ENCODE measurements at places on chromosomes 7 and 10.

GRCh38 chr7:43749383-43749940 is 9.0 kb upstream of the BLVRA start:
- no peak for DNase-seq

DNA sequence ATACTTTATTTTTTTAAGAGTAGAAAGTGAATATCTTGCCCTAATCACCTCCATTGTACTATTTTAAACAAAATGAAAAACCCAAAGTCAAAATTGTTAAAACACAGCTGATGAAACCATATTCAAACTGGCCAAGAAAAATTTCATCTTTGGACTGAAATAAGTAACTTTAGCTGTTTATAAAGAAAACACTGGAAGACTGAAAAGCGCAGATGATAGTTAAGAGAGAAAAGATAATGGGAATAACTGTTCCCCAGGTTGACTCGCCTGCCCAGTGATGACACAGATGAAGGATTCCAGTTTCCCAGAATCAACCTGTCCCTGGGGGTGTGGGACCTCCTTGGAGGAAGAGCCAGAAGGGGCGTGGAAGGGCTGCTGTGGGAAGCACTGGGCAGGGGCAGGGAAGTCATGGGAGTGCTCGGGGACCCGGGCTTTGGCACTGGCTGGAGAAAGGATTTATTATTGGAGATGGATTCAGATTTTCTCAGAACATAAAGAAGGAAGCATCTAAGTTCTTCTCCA is 43.1 kb downstream of the DENND2A start:
- DNase-seq, result no peak

DNA sequence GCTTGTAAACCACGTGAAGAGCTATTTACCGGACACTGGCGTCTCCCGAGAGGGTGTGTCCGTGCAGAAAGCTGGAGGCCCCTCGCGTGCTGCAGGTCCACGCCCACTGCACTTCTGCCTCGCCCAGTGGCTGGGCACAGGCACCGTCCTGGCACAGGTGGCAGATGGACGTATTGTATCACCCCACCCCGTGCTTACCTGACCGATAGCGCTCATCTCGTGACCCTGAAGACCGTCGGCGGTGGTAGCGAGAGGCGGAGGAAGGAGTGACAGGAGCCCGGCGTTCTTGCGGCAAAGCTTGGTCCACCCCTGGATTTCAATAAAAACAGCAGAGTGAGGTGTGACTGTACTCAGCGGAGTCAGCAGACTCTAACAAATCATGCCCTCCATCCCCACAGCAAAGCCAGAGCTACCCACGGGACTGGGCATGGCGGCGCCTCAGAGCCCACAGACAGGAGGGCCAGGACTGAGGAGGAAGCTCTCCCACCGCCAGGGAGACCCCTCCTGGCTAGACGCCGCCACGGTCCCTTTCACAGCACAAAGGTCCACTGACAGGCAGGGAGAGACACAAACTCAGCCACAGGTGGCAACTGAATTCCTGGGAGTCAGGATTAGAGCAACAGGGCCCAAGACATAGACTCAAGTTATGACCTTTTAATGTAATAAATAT is 217.1 kb downstream of the DIP2C start:
- no peak for DNase-seq

- peak; percentile 52 for DNase-seq
These were observed 54.7 kb upstream of the AFAP1L2 start for GRCh38 chr10:114458955-114459354.

DNA sequence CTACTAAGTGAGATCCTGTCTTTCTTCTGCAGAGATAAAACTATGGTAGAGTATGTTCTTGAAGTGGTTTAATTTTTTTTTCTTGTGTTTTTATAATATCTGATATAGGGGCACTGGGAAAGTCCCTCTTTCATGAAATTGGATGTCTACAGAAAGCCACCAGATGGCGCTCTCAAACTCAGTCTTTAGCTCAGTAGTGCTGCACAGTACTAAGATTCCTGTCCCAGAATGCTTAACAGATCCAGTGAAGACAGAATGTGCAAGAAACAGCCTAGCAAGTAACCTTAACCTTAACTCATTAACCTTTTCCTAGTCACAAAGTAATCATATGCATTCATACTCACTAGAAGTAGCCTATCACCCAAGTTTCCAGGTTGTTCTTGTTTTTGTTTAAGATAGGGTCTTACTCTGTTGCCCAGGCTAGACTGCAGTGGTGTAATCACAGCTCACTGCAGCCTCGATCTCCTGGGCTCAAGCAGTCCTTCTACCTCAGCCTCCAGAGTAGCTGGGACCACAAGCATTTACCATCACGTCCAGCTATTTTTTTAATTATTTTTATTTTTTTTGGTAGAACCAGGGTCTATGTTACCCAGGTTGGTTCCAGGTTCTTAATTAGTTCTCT is 56.7 kb downstream of the IDE start:
- DNase-seq, result peak; percentile 60

GRCh38 chr7:73974948-73975926 is 52.7 kb upstream of the ELN start:
- no peak for DNase-seq

DNA sequence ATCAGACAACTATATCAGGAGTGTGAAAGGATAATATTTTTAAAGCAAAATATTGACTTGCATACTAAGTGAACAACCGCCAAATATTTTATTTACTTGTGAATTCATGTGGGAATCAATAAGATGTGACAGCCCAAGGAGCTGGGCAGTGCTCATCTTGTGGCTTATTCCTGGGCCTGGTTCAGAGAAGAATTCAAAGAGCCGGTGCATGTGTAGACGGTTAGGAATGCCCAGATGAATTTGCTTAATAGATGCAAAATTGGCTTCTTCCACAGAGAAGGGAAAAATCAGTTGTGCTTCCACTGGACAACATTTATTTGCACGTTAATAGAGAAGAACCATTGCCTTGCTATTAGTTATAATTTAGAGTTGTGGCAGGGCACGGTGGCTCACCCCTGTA is 4.4 kb downstream of the MYL7 start:
- DNase-seq, result no peak

- peak; percentile 36 for DNase-seq
These were observed 34.4 kb downstream of the ASAH2 start for GRCh38 chr10:50216894-50217293.

DNA sequence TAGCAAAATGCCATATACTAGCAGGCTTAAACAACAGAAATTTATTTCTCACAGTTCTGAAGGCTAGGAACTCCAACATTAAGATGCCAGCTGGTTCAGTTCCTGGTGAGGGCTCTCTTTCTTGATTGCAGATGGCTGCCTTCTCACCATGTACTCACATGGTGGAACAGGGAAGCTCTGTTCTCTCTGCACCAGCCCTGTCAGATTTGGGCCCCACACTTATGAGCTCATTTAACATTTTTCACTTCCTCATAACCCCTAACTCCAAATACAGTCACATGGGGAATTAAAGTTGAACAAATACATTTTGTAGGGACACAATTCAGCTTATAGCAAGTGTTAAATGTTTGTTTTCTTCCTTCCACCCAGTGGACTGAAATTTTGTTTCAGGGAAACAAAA is 218.6 kb upstream of the TAC1 start:
- DNase-seq, result no peak

- DNase-seq, result no peak
These were observed 1.8 kb upstream of the KCP start for GRCh38 chr7:128912281-128912680.

DNA sequence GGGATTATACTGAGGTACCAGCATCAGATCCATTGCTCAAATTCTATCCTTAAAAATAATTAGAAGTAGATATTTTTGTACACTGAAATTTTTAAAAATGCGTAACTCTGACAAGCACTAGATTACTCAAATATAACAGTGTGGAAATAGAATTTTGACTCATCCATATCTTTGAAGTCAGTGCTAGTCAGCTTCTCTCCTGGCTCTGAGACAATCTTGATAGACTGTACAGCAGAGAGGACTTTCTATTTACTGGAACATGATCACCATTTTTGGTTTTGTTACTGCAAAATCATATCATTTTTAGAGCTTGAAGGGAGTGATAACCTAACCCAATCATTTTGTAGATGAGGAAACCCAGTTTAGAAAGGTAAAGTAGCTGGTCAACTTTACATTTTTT is 195.0 kb downstream of the MTERF1 start:
- no peak for DNase-seq

DNA sequence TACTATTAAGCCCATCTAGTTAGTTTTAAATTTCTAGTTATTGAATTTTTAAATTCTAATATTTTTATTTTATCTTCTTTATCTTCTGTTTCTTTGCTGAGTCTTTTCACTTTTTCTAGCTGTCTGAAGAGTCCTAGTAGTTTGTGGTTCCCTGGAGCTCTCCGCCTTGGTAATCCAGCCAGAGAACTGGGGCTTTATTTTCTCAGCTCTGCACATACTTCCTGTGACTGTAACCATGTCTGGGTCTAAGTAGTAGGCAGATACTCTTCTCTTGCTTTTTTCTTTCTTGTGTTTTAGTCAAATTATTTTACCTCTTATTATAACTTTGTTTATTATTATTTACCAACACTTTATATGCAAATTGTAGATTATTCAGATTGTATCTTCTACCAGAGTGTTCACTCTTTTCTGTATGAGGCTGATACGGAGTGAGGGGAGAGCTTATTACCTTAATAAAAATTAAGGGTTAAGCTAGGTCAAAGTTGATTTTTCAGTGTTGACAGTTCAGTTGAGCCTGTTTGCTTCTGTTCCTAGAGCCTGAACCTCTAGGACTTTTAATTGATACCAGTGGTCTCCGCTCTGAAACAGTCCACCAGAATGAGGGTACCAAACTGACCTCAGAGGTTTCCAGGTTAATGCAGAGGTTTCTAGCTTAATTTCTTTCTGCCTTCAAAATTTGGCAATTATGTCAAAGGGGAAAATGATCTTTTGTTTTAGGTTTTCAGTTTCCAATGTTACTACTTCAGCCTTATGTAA is 155.4 kb downstream of the ADK start:
- DNase-seq, result no peak

DNA sequence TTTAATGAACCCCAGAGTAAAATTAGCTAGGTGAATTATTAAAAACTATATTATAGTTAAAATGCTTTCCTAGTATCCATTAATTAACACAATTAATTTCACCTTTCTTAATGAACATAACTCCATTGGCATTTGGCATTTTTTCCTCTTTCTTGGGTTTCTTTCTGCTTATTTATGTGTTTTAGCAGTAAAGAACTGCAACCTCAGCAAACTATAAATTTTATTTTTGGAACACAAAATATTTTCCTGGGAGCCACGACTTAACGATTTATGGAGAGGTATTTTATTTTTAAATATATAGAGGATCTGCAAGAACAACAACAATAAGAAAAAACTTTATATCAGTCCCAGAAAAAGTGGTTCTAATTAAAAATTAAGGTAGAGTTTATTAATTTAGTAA is 447.4 kb upstream of the ETV1 start:
- DNase-seq, result no peak

DNA sequence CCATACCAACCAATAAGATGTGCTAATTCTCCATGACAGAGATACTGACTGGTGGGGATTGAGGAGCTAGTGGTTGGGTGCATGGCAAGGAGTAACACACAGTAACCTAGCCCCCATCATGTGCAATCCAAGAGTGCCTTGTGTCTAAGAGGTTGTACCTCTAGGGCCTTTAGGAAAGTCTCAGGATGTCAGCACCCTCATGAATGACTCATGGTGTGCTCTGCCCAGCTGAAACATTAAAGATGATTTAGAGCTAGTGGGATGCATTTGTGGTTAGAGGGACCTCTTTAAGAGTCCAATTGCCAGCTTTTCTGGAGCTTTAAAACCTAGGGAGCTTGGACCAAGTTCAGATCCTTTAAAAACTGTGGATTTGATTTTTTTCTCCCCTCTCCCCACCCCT is 181.1 kb downstream of the HERPUD2 start:
- no peak for DNase-seq

- DNase-seq, result no peak
These were observed 7.3 kb downstream of the ZNF503 start for GRCh38 chr10:75394221-75394620.

DNA sequence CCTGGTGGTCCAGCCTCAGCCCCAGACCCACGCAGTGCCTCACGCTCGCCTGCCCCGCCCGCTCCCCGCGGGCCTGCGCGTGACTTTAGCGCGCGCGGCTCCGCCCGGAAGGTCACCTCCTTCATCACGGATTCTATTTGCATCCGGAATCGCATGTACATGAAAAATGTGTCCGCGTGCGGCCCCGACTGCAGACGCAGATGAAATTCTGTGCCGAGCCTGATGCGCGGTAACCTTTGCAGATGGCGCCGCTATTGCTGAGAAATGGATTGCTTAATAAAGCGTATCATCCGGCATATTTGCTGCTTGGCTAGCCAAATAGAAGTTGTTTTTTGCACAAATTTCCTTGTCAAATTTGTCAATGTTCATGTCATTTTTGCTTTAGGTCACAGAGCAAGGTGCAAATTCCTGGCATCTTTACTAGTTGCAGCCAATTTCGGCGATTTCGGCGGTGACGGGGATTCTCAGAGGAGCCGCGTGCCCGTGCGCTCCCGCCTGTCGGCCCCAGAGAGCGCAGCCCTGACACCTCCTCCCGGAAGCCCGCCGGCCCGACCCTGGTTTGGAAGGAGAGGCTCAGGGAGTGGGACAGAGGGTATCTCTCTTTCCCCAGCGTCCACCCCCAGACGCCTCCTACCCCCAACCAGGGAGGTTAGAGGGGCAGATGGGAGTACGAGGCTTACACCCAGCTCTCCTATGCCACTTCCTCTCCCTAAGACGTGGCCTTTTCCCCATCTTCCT is 85.9 kb upstream of the PAX2 start:
- no peak for DNase-seq

GRCh38 chr7:86951895-86952294 is 107.6 kb downstream of the ELAPOR2 start:
- DNase-seq, result no peak

- no peak for DNase-seq
These were observed 128.2 kb downstream of the AKR1D1 start for GRCh38 chr7:138204285-138204981.

DNA sequence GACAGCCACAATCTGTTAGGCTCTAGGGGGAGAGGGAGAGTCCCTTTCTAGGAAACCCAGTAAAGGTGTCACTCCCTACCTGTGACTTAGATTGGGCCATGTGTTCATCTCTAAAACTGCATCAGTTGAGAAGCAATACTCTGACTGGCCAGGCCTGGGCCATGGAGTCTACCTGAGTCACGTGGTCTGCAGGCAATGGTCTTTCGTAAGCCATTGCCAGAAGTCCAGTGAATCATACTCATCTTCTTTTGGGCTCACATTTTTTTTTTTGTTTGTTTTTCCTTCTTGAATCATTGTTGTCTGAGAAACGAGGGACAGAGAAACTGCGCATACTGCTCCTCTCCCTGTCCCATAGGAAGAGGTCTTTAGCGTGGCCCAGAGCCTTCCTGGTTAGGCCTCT is 215.6 kb downstream of the CCSER2 start:
- no peak for DNase-seq
